ENCODE measurements at places on chromosomes 2 and 18.

DNA sequence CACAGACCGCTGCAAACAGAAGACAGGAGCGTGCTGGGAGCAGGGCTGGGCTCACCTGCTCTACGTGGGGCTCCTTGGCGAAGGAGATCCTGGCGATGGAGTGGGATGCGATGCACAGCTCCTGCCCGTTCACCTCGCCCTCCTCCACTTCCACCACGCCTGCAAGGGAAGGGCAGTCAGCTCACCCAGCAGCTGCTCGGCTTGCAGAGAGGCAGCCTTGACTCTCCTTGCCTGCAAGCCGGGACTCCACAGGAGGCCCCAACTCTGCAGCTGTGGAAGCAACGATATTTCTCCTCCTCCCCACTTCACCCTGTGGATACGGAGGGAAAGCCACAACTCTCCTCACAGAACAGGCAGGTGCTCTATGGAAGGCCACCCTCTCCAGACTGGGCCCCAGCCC lies 35.1 kb downstream of the THAP4 start:
- no peak for DNase-seq

GRCh38 chr2:50344509-50345106 lies 687.3 kb downstream of the NRXN1 start:
- no peak for DNase-seq

GRCh38 chr2:204354442-204354856 lies 190.8 kb upstream of the PARD3B start:
- DNase-seq = no peak

DNA sequence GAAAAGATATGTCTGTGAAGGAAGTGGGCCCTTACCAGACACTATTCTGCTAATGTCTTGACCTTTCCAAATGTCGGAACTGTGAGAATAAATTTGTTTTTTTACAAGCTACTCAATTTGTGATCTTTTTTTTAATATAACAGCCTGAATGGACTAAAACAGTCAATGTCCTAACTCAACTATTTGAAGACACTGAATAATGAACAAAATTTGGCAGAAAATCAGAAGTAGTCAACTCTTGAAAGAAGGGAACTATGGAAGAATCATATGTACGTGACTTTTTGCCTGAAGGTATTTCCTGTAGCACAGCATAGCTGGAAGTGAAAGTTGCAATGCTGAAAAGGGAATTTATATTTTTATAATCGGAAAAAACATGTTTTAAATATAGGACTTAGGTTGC lies 351.8 kb upstream of the TFPI start:
- DNase-seq = no peak

DNA sequence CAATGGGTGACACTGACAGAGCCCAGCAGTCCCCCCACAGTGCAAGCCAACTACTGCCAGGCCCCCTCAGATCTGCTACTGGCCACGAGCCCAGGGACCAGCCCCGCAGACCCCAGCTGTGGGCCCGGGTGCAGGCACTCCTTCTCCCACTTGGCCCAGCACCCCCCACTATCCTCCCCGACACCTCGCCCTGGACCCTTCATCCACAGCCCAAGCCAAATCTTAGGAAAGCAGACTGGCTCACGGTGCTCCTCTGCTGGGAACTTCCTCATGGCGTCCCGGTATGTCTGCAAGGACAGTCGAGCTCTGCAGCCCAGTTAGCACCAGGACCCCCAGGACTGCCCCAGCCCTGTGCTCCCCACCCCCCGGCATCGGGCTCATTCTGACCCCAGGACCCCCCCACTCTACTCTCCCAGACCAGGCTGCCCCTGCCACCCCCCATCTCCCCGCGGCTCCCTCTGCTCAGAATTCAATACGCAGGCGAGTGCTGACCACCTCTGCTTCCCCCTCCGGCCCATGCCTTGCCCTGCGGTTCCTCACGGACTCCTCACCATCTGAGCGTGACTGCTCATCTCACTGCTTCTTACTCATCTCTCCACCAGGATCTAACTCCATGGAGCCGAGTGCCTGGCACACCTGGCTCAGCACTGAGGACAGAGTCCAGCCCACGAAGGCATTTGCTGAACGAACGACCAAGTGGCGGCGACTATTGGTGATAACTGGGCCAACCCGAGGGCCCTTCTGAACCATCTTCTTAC lies 85.7 kb downstream of the PXDN start:
- DNase-seq = no peak

GRCh38 chr2:57549642-57550102 lies 496.9 kb upstream of the VRK2 start:
- DNase-seq = no peak

DNA sequence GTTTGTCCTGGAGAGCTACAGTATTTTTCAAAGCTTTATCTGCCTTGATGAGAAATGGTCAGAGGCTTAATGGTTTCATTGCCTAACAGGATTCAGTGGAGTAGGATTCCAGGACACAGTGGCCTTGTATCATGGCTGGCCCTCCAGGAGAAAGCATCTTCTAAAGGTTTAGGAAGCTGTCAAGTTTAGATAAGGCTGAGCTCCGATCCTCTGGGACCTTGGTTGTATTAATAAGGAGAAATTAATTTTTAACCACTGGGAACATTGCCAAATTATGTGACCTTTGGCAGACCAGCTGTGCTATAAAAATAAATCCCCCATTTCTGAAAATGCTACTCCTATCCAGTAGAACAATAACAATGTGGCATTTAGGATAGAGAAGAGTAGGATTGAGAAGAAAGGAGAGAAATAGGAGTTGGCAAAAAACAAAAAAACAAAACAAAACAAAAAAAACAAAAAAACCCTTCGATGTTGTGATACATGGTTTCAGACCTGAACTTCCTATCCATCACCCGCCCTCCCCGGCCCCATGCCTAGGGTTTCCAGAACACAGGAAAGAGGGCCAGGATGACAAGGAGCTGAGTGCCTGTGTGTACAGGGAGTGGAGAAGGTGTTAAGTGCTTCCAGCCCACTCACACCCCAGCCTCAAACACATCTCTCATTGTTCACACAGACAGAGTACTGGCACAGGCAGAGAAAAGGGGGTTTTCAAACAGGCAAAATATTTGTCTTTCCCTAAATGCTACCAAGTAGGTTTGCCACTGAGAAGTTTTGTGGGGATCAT lies 6.3 kb downstream of the NRP2 start:
- no peak for DNase-seq

DNA sequence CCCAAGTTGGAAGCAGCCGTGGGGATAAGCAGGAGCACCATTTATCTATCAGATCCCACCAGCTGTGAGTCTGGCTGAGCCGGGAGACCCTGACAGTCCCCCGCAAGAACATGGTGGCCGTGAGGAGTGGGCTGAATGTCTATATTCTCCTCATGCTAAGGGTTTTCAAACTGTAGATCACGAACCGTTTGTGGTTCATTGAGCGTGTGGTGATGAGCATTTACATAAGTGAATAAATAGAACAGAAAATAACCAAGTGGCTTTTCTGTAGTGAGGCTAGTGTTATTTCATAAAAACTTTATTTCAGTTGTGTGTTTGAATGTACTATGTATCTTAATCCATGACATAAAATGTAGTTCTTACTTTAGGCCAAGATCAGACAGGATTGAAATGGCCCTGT lies 190.2 kb upstream of the APCDD1 start:
- no peak for DNase-seq

GRCh38 chr2:61943251-61943650 lies 37.8 kb downstream of the COMMD1 start:
- DNase-seq = no peak

DNA sequence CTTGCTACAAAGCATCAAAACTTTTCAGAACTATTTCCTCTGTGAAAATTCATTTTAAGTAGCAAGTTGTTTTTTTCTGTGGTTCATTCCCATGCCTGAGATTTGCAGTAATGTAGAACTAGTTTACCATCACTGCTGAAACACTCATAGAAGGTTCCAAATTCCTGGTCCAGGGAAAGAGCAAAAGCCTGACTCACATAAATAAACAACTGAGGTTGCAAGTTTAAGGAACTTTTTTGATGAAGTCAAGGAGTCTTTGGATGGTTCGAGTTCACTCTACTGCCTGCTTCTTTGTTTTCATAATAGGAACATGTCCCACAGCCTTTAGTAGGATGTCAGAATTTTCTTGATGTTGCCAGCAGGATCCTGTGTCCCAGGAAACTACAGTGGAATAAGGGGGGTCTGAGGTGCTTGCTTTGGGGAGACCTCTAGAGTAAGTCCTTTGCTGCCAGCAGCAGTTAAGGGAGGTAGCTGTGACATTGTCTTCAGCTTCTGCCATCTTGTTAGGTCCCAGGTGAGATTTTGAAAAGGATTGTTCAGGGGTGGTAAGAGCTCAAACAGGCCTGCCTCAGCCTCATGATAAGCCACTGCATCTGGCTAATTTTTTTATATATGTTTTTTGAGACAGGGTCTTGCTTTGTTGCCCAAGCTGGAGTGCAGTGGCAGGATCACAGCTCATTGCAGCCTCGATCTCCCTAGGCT lies 43.9 kb downstream of the ACSL3 start:
- no peak for DNase-seq

DNA sequence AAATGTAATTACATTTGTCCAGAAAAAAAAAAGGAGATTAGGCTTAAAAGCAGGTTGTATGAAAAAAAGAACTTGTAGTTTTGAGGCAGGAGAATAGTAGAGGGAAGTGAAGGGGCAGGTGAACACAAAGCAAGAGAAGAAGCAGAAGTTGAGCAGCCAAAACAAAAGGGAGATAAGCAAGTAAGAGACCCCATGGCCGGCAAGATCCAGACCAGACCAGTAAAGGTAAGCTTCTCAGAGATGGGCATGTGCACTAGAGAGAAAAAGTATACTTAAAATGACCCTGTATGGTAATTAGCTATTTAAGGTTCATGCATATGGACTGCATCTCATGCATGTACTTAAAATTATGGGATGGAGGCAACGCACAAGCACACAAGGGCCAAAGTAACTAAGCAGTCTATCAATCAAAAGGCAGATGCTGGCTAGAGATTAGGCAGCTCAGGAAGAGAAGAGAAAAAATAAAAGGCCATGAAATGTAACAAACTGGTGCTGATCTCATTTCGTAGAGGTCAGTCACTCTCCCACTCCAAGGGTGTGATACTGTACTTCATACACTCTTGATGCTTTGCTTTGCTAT lies 9.7 kb downstream of the SIGLEC15 start:
- DNase-seq = no peak

DNA sequence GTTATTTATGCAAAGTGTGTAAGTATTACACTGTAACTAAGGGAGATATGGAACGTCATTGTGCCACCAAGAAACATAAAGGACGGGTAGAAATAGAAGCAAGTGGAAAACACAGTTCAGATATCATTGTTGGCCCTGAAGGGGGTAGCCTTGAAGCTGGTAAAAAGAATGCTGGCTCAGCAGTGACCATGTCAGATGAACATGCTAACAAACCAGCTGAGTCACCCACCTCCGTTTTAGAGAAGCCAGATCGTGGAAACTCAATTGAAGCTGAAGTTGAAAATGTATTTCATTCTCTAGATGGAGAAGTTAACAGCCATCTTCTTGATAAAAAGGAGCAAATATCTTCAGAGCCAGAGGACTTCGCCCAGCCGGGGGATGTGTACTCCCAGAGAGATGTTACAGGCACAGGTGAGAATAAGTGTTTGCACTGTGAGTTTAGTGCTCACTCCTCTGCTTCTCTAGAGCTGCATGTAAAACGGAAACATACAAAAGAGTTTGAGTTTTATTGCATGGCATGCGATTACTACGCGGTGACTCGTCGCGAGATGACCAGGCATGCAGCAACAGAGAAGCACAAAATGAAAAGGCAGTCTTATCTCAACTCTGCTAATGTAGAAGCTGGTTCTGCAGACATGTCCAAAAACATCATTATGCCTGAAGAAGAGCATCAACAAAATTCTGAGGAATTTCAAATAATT lies 36.1 kb downstream of the ZNF407 start:
- no peak for DNase-seq

GRCh38 chr2:60839126-60839813 lies 42.1 kb upstream of the REL start:
- no peak for DNase-seq

- DNase-seq = no peak
Measured at GRCh38 chr2:229050133-229050532, 221.0 kb downstream of the PID1 start.

- no peak for DNase-seq
Measured at GRCh38 chr2:201235860-201236811, 24.2 kb upstream of the CASP8 start.

- no peak for DNase-seq
Measured at GRCh38 chr2:217928324-217929181, 74.2 kb downstream of the TNS1 start.

DNA sequence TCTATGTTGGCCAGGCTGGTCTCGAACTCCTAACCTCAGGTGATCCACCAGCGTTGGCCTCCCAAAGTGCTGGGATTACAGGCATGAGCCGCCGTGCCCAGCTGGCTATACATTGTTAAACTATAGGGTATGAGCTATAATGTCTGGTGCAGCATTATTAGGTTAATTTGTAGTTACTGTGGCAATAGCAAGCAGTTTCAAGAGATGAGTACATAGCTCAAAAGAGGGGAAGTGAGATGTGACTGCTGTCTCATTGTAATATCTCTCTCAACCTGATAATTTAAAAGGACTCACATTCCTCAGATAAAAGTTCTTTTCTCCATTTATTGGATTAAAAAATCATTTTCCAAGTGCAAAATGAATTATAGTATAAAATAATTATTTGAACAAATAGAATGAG lies 116.4 kb downstream of the INO80D start:
- no peak for DNase-seq

- no peak for DNase-seq
Measured at GRCh38 chr2:65503746-65504145, 71.3 kb upstream of the SPRED2 start.

DNA sequence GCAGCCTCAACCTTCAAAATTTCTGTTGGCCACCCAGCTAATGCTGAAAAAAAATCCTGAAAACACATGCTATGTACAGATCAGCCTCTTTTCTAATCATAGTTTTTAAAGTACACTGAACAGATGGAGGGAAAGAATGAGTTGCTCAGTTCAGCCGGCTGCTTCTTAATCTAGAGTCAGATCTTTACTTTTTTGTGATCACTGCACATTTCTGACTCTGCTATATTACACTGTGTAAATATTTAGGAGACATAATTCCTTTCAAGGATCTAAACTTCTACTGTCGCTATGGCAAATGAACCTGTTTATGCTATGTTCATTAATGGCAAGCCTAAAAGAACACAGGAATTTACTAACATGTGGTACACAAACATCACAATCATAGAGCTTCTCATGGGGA lies 114.2 kb downstream of the SRBD1 start:
- DNase-seq = peak; percentile 69
